ENCODE measurements at places on chromosomes 5 and 9.

DNA sequence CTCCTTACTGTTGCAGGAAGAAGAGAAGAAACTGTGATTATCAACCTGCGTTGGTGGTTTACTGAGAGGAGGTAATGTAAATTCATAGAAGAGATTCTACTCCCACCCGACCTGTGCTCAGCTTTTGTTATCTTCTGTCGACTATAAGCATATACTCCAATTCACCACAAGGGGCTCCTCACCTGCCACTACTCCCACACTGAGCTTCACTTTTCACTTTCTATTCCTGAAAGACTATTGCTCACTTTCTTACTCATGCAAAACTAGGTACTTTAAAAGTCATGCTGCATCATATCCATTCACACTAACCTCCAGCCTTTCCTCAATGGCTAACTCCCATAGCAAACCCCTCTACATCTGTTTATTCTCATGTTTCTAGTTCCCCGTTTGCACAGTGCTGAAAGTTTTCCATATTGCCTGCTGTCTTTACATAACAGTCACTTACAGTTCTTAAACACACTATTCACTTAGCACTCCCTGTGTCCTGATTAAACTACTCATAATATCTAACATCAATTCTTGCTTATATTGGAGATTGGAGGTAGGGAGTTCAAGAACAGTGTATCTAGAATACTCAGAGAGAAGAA, 1062.6 kb downstream of the NR2F1-AS1 start:
- no peak for DNase-seq

DNA sequence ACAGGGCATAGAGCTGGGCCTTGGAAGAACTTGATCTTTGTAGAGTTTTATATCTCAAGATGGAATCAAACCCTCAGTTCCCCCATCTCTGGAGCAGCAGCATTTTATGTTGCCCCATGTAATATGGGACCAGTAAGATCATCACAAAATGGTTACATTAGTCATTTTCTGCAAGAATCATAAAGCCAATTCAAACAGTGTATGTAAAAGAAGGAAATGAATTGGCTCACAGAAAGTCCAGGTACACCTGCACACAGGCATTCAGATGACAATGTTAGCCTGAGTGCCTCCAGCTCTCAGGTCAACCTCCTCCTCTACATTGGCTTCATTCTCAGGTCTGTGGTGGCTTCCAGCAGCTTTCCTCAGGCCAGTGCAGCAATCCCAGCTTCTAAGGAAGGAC, 35.1 kb downstream of the CYFIP2 start:
- no peak for DNase-seq

GRCh38 chr9:123925161-123925560, 4.8 kb downstream of the DENND1A start:
- DNase-seq, result no peak

DNA sequence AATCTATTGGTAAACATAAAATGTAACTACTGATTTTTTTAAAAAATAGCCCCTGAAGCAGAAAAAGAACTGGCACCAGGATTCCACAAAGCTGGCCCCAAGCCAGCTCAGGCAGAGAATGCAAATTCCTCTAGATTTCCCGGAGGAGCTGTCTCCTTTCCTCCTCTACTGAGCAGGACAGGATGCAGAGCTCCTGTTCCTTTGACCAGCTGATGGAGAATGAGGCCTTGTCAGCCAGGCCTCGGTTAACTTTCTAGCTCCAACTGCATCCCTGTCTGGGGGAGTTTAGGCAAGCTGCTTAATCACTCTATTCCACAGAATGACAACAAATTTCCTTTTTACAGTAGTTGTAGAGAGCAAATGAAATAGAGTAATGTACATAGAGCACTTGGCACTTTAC, 155.5 kb downstream of the GNAQ start:
- DNase-seq, result no peak

- no peak for DNase-seq
Measured at GRCh38 chr5:82636591-82636990, 358.4 kb upstream of the RPS23 start.

- DNase-seq, result no peak
Measured at GRCh38 chr5:56323505-56323904, 90.4 kb upstream of the ANKRD55 start.

- DNase-seq, result no peak
Measured at GRCh38 chr5:53946405-53947100, 363.8 kb downstream of the ARL15 start.

GRCh38 chr5:10666531-10667299, 94.3 kb downstream of the DAP start:
- no peak for DNase-seq

- DNase-seq, result no peak
Measured at GRCh38 chr5:142549834-142550233, 136.1 kb downstream of the FGF1 start.

DNA sequence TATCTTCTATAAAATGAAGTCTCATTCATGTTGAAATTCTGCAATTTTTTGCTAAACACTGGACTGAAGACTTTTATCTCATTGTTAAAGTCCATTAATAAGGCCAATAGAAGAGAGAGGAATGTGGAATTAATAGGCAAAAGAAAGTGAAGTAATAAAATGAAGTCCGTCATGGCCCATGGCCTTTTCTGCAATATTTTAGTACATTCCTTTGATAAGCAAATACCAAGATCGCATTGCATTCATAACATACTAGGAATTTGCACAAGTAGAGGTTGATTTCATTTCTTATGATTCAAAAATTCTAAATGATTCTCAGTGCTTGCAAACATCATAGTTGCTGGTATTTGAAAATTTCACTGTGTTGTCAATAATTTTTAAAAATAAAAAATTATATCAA, 664.0 kb downstream of the NR2F1-AS1 start:
- DNase-seq, result no peak

GRCh38 chr9:134913713-134914500, 3.8 kb downstream of the FCN1 start:
- DNase-seq, result no peak

DNA sequence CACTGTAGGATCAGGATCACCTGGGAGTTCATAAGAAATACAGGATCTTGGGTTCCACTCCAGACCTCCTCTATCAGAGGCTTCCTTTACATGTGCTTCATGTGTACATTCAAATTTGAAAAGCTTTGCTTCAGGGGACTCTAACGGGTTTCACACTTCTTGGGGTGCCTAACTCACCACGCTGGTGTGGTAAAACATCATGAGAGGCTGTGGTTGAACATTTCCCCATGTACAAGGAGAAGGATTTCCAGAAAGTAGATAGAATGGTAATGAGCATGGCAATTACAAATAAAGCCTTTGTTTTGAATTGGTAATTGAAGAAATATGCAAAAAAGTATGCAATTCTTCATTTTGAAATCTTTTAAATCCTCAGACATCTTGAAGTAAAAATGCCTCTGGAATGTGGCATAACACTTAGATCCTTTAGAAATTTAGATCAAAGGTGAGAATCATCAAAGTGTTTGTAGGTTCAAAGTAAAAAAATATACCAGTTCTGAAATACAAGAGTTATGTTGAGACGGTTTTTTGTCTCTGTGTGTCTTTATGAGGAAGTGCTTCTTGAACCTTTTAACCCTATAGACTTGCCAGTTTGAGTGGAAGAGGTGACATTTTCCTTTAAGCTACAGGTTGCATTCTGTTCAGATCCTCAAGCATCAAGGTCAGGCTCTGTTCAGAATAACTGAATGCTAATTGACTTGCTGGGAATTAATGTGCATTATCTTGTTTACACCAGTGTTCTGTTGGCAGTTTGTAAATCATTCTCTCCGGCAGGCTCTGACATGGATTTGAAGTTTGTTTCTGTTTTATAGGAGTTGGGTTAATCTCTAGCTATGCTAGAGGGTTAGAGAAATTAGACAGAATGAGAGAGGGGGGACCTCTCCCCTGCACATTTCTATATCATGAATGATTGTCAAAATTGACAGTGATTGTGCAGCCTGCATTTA, 415.3 kb downstream of the MAN2A1 start:
- DNase-seq, result no peak

DNA sequence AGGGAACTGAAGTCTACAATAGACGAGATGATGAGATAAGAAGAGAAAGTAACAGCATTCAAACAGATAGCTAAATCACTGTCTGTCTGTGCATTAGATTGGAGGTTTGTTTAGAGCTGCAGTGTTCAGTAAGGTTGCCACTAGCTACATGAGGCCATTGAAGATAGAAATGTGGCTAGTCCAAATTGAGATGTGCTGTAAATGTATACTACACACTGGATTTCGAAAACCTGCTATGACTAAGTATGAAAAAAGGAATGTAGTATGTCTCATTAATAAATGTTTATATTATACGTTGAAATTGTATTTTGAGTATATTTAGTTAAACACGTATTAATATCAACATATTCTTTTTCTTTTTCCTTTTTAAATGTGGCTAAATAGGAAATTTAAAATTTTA, 142.1 kb downstream of the XRCC4 start:
- DNase-seq, result no peak

GRCh38 chr9:84166891-84167290, 173.7 kb downstream of the SLC28A3 start:
- DNase-seq, result no peak

GRCh38 chr5:73266176-73266738, 93.3 kb downstream of the TMEM174 start:
- no peak for DNase-seq

GRCh38 chr5:58246461-58246944, 213.4 kb downstream of the PLK2 start:
- no peak for DNase-seq
